ENCODE measurements at places on chromosomes 13 and 19.

- no peak for DNase-seq
These were observed 8.3 kb downstream of the ATP8A2 start for GRCh38 chr13:25380082-25380481.

DNA sequence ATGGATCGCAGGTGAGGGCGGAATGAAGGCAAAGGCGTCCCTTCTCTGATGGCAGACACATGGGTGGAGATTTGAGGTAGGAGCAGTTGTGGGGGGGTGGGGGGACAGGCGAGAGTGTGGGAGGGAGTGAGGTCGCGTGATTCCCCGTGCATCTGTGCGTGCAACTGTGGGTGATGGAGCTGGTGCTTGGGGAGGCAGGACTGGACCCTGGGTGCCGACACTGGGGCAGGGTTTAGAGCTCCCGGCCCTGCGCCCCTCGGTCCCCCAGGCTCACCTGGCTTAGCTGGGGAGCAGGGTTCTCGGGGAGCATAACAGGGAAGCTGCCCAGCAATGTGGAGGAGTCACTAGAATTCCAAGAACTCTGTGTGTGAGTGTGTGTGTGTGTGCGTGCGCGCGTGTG, 3.4 kb downstream of the TMPRSS9 start:
- DNase-seq: no peak

- no peak for DNase-seq
These were observed 115.6 kb downstream of the RAB20 start for GRCh38 chr13:110445722-110446574.

DNA sequence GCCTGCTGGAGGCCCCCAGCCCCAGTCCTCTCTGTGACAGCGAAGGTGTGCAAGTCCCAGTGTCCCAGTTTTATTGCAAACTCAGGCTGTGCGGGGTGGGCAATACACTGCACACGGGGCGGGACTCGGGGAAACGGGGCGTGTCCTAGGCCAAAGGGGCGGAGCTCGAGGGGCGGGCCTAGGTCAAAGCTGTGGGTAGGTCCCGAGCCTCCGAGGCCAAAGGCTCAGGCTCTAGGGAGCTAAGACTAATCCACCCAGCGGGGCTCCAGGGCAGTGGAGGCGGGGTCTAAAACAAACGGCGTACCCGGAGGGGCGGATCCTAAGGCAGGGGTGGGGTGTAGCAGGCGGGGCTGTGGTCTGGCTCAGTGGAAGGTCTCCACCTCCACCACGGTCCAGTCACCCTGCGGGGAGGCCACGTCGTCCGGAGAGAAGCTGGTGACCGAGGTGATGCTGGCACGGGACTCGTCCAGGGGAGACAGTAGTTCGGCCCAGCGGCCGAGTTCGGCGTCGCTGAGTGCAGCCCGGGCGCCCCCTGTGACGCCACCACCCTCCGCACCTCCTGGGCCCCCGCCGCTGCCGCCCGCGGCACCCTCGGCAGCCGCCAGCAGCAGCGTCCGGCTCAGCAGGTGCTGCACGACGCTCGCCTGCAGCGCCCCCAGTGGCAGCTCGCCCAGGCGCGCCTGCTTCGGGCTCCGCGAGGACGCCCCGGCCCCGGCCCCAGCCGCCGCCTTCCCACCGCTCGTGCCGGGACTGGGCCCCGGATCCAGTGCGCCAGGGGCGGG, 5.3 kb downstream of the PRR36 start:
- peak; percentile 37 for DNase-seq

DNA sequence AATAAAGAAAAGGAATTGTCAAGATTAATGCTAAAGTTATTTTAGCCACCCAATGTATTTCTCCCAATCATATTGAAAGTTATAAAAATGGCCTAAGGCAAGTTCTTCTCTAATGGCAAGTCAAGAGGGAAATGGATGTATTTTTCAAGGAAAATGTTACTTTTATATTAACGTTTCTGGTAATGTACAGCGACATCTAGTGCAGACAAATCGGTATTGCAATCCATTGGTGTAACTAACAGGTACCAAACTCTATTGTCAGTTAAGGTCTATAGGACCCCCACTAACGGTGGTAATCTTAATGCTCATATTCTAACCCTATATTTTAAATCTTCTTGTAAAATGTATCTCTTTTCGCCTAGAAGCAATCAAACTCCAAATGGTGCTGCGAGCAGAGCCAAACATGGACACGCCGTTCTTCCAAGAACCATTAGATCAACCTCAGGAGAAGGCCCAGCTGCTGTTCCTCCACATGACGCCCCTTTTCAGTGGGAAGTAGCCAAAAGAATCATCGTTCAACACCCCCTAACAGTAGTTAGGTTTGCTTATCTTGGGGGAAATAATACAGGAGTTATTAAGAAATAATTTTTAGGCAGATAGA, 98.5 kb upstream of the PABPC3 start:
- peak; percentile 37 for DNase-seq

DNA sequence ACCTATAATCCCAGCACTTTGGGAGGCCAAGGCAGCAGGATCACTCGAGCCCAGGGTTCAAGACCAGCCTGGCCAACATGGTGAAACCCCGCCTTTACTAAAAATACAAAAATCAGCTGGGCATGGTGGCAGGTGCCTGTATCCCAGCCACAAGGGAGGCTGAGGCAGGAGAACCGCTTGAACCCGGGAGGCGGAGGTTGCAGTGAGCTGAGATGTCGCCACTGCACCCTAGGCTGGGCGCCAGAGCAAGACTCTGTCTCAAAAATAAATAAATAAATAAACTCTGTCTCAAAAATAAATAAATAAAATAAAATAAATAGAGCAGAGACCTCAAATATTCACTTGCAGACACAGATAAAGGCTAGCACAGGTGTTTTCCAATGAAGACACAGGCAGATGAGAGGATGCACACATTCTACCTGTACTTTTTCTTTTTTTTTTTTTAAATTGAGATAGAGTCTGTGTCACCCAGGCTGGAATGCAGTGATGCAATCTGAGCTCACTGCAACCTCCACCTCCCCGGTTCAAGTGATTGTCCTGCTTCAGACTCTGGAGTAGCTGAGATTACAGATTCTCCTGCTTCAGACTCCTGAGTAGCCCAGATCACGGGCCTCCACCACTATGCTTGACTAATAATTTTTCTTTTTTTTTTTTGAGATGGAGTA, 2.7 kb upstream of the RPS16 start:
- peak; percentile 54 for DNase-seq

GRCh38 chr19:41156207-41156606, 36.8 kb upstream of the CYP2S1 start:
- no peak for DNase-seq

DNA sequence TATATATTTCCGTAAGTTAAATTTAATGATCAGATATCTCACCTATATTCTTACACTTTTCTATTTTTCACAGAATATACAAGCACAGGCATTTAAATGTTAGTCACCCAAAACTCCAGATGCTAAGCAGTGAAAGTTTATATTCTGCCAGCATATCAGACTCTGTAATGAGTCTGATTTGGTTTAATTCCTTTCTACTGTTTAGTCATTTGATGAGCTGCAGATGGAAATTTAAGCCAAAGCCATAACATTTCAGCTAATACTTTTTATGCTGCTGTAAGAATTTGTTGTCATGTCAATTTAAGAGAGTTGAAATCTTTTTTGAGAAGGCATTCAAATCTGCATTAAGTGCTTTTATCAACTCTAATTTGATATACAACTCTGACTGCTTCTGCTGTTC, 8.0 kb downstream of the FRY start:
- no peak for DNase-seq

DNA sequence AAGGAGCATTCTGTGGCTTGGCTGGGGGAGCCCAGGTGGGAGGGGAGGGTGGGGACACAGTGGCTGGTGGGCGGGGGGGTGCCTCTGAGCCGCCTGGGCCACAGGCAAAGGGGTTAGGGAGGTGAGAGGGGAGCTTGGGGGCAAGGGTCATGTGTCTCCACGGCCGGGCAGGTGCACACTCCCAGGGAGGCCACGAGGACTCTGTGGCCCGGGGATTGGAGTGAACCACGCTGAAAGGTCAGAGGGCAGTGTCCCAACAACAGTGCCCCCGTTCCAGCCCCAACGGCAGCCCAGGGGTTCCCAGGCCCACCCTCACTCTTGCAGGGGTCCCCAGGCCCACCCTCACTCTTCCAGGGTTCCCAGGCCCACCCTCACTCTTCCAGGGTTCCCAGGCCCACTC, 9.6 kb downstream of the C2CD4C start:
- no peak for DNase-seq

GRCh38 chr19:32392901-32393300, 12.7 kb upstream of the DPY19L3 start:
- no peak for DNase-seq

DNA sequence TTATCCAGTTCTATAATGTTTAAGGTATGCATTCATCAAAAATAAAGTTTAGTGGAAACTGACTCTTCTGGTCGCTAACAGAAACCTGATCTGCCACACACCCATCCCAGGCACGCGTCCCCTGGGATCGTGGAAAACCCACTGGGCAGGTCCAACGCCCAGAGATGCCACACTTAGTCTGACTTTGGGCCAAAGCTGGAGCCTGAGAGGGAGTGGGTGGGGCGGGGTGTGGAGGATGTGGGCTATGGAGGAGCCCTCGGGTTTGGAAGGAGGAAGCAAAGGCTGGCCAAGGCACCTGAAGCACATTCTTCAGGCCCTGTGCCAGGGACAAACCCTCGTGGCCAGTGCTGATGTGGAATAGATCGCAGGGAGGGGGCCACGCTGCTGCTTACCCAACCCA, 2.5 kb downstream of the IGFL1 start:
- no peak for DNase-seq

GRCh38 chr13:107370015-107370785, 802.3 kb upstream of the ARGLU1 start:
- DNase-seq: peak; percentile 66

- no peak for DNase-seq
These were observed at the start of gene C19orf33 for GRCh38 chr19:38303517-38304351. C19orf33 (plus strand) TSS chr19:38304251; CDS start chr19:38304262, 11 bp downstream.

GRCh38 chr19:42269478-42270345, 660 bp downstream of the CIC start:
- no peak for DNase-seq

- no peak for DNase-seq
These were observed 32.1 kb upstream of the GPR183 start for GRCh38 chr13:99339230-99339721.

GRCh38 chr13:112606109-112607001, 18.4 kb upstream of the TUBGCP3 start:
- DNase-seq: peak; percentile 86

GRCh38 chr19:46481947-46482346, 10.6 kb upstream of the PNMA8A start:
- DNase-seq: peak; percentile 69

DNA sequence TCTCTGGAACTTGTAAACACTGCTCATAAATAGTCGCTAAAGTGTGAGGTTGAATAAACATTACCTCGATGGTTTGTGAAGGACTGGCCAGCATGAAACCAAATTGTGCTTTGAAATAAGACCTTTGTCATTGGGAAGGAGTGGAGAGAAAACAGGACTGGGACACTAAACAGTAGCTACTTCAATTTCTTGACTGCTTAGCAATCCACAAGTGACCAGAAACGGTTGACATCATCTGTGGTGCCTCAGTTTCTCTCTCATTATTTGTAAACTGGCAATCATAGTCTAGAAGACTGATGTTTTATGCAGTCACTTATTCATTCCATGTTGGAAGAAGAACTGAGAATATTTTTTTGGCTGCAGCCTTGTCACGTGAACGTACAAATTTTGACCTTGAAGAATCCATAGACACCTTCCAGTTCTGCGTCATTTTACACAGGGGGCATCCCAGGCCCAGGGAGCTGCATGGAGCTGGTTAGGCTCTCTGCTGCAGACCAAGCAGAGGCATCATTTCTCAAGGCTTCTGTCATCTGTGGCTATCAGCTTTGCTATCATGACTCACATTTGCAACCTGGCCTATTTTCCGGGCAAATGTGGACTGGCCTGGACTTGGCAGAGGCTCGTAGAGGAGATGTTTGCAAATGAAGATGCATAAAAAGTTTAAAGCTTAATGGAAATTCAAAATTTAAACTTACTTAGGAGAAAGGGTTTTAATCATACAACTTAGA, 391.8 kb downstream of the FGF9 start:
- peak; percentile 8 for DNase-seq

DNA sequence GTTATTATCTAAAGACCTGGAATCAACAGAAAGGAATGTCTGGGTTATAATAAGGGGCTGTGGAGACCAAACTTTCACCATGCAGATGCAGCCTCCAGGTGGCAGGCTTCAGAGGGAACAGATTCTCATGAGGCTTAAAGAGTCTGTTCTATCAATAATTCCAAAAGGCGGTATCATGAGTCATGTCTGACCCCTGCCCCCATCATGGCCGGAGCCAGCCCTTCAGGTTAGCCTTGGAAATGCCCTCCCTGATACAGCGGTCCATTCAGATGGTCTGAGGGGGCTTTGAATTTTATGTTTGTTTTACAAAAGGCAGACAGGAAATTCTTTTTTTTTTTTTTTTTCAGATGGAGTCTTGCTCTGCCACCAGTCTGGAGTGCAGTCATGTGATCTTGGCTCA, 21.7 kb upstream of the LAMP1 start:
- peak; percentile 67 for DNase-seq

All from fibroblast of upper back skin (primary cell).